ENCODE measurements at places on chromosomes 4 and X. TPM values are rescaled to one million over a fixed set of nuclear protein-coding genes. Genes with fewer than 3 reads are reported as not detected.

GRCh38 chrX:44240036-44240435, 103.4 kb downstream of the EFHC2 start:
- no peak for DNase-seq

GRCh38 chr4:111066447-111066846, 443.6 kb upstream of the PITX2 start:
- DNase-seq: no peak

The ANAPC10 gene
- total RNA-seq: 27.6 TPM

The TCEAL8 gene
- 90.5 TPM for total RNA-seq

The SCRG1 gene
- under 0.01 TPM for total RNA-seq

- no peak for DNase-seq
Measured at GRCh38 chr4:653831-654502, 20.1 kb downstream of the ATP5ME start.

GRCh38 chr4:34182306-34182705, 2062.0 kb downstream of the ARAP2 start:
- no peak for DNase-seq

GRCh38 chr4:107799669-107800450, 24.9 kb upstream of the SGMS2 start:
- peak; percentile 37 for DNase-seq

- peak; percentile 78 for DNase-seq
Measured at GRCh38 chrX:2705046-2705832, 14.1 kb downstream of the CD99 start.

- DNase-seq: peak; percentile 53
Measured at GRCh38 chr4:122503214-122503613, 46.7 kb upstream of the IL2 start.

The IGSF1 gene
- not detected for total RNA-seq

DNA sequence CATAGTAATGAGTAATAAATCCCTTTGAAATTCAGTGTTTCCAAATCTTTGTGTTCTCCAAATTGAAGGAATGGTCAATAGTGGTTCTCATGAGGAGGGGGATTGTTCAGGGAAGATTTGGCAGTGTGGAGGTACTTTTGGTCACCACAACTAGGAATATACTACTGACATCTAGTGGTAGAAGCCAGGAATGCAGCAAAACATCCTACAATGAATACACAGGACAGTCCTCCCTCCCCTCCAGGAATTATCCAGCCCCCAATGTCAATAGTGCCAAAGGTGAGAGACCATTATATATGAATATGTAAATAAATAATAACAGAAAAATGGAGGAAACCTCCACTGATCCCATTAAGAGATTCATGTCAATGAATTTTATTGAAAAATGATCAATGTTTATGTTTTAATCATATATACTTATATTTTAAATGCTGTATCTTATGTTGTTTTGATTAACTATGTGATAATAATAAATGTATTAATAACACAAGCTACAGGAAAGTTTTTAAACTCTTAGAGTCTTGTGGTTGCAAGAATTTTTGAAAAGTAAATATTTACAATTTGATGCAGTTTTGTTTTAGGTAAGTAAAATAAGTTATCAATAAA, 14.4 kb upstream of the FAM9A start:
- DNase-seq: peak; percentile 61

- peak; percentile 98 for DNase-seq
Measured at GRCh38 chr4:145545538-145546174, 64.0 kb downstream of the SMAD1 start.

DNA sequence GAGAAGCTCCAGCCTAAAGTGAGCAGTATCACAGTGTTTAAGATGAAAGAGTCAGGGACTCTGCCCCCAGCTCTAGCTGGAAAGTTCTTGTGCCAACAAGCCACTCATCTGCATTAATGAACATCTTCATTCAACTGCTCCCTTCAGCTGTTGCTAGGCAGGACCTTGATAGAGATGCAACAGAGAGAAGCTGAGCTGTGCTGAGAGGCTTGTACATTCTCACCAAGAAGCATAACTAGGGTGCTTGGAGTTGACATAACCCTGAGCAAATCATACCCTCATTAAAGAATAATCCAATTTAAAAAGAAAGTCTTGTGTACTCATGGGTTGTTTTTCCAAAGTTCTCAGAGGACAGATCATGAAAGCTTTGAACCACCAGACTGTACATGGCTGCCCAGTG, 63.2 kb downstream of the ATXN3L start:
- DNase-seq: no peak

The ZNF157 gene
- 0.17 TPM for total RNA-seq

- no peak for DNase-seq
Measured at GRCh38 chr4:4696530-4696929, 154.7 kb upstream of the STX18 start.

- DNase-seq: no peak
Measured at GRCh38 chr4:155478336-155478835, 101.6 kb upstream of the MAP9 start.

DNA sequence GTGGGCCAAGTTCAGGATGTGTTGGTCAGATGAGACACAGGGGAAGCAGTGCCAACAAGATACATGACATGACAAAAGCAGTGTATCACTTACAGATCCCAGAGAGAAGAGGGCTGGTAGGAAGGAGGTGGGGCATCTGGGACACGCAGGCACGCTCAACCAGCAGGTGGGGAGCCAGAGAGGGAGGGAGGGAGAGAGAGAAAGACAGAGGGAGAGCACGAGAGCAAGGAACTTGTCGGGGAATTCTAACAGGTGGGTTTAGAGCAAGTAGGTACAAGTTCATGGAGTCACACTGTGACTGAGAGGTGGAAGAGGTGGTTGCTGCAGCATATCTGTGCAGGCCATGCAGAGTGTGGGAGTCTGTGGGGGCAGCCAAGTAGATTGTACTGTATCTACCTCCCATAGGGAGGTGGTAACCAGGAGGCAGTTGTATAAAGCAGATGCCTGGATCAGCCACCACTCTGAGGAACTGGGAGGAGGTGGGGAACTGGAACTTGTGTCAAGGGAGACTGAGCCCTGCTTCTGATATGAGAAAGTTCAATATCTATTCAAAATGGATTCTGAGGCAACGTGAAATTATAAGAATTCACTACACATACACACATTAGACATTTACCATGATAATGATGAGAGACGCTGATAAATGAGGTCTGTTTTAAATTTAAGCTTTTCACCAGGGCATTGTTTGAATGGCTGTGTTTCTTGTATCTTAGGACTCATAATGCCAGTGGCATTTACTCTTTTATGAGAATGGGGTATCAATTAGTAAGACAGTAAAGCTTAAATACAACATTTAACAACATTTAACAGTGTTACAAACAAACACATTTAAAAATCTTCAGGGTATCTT, 43.7 kb downstream of the BBS12 start:
- no peak for DNase-seq

DNA sequence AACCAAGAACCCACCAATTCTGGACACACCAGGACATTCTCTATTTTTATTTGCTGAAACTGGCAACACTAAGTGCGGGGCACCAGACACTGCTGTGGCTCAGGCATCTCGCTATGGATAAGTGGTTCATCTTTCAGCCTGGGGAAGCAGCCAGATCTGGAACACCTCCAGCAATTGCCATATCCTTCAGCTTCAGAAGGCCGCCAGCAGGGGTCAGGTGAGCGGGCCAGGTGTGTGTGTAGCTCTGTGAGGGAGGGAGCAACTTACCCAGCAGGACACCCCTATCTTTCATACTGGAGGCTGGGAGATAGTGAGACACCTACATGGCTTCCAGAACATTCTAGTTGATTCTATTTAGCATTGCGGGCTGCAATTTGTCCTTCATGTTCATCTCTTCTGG, 57.0 kb upstream of the GBA3 start:
- DNase-seq: no peak

GRCh38 chr4:12729384-12729783, 754.8 kb downstream of the RAB28 start:
- peak; percentile 48 for DNase-seq

The ASB9 gene
- total RNA-seq: 5.3 TPM

DNA sequence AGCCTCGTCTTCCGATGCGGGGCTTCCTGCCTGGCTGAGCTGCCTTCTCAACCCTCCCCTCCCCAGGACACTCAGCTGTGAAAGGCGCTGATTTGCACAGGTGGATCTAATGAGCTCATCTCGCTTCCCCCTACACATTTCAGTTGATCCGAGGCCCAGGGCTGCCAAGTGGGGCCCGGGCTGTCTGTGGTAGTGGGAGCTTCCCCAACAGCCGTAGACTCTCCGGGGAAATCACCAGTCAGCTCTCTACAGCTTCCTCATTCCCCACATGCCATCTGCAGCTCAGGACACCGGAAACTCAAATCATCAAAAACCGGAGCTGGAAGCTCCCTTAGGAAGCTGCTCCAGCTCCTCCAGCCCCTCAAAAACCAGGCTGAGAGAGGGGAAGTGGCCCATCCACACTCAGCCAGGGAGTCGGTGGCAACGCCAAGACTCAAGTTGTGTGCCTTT, 56.2 kb downstream of the SMIM20 start:
- DNase-seq: no peak

DNA sequence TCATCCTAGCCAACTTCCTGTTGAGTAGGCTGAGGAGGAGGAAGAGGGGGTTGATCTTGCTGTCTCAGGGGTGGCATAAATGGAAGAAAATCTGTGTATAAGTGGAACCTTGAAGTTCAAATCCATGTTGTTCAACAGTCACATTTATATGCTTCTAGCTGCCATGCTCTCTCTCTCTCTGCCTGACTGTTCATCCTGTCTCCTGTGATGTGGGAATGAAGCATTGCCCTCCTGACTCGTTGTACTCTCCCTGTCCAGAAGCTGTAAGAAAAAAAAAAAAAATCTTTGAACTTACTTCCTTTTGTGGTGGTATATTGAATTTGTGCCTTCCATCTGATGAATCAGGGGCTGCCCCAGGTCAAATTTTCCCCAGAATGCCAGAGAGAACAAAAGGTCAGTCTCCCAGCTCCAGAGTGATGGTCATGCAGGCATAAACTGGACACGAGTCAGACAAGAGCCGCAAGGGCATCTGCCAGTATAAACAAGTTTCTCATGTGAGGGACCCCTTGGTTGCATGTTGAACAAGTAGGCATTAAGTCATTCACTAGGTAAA, 257.0 kb downstream of the IDS start:
- DNase-seq: no peak

The AKAP4 gene
- not detected for total RNA-seq

DNA sequence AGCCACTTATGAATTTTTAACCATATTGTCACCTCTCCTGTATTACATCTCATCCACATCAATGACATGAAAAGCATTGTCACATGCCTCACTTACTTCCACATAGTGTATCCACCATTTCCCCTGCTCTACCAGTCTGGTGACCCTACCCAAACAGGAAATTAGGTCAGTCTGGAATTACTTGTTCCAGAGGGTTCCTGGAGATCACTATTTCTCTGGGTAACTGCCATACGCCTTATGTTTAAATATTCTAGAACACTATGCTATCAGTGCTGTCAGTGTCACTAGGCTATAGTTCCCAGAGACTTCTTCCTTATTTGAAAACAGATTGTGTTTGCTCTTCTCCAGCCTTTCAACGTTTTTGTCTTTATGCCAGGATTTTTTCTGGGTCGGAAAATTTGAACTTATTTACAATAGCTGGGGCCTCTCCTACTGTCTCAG, 15.0 kb downstream of the SRPX2 start:
- peak; percentile 69 for DNase-seq

The LGI2 gene
- not detected for total RNA-seq

DNA sequence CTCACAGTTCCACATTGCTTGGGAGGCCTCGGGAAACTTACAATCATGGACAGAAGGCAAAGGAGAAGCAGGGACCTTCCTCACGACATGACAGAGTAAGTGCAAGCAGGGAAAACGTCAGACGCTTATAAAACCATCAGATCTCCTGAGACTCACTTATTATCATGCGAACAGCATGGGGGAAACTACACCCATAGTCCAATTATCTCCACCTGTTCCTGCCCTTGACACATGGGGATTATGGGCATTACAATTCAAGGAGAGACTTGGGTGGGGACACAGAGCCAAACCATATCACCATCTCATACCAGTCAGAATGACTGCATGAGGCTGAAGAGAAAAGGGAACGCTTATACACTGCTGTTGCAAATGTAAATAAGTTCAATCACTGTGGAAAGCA, 1066.9 kb upstream of the PCDH7 start:
- DNase-seq: no peak

All from dermis blood vessel endothelial cell (primary cell).